ENCODE measurements at places on chromosomes 3 and 15.
A peak's percentile ranks its signal among the peaks of the same experiment; 100 is the strongest.

GRCh38 chr3:125150525-125151441, 61.8 kb downstream of the SLC12A8 start:
- peak; percentile 41 for DNase-seq

- peak; percentile 50 for DNase-seq
Observed at GRCh38 chr15:60376677-60377095, 21.1 kb downstream of the ANXA2 start.

DNA sequence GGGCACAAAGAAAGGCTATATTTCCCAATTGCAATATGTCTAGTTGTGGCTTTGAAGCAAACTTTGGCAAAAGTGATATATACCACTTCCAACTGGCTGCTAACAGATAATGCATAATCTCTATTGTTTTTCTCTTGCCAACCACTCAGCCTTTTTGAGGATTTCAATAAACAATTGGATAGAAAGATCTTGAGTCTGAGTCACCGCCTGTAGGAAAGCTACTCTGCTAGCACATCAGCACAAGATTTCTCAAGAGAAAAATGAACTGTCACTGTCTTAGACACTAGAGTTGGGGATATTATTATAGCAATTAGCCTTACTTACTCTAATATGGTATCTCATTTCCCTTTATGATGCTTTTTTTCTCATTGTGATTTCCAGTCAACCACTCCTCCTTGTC, 119.7 kb downstream of the SST start:
- DNase-seq: peak; percentile 16

DNA sequence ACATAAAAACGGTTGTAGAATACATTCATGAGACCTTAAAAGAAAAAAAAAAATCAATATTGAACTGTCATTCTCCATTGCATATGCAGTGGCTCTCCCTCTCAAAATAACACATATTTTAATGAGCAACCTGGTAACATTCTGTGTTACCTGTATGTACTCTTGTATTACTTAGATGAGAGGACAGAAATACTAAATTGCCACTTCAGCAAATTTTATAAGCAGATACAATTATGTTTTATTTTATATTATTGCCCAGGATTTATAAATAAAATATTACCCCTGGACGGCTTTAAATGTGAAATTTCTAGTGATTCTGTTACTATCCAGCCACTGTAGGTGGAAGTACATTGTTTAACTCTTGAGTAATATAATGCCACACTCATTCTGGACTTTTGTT, 463.2 kb upstream of the ROBO1 start:
- no peak for DNase-seq

GRCh38 chr3:159185443-159186050, 383.7 kb downstream of the MFSD1 start:
- no peak for DNase-seq

DNA sequence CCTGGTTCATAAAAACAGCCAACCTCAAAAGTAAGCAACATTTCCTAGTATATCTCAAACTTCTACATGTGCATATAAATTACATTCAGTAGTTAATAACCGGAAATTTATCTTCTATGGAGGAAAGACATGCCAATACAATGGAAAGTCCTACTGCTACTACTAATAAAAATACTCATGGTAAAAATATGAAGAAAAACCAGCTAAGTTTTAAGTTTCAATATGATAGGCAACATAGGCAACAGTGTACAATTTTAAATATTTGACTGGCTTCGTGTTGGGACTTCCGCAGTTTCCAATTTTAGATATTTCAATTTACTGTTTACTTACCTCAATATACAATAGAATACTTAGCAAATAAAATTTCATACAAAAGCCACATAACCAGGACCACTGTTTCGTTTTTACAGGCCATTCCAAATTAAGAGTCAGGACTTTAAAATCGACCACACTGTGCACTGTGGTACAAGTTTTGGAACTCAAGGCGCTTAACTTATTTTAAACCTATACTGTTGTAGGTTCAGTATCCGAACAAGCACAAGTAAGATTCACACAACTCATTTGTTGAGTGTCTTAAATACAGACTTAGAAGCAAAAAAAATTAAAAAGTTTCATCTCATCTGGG, 2.9 kb downstream of the NAA50 start:
- DNase-seq: no peak

DNA sequence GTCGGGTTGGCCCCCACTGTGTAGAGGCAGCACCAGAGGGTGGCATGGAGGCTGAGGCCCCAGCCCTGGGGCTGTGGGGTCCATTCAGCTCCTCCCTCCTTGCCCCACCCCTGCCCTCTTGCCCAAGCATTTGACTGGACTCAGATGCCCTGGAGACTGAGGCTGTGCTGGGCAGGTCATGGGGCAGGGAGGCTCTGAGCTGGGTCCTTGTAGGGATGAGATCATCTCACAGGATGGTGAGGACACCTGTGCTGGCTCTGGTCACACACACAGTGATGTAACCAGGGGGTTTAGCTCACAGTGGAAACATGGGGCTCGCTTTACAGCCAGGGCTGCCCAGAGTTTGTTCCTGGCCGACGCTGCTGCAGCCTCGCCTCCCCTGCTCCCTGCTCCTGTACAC, 17.8 kb downstream of the ALPK3 start:
- DNase-seq: no peak
